ENCODE measurements at places on chromosomes 3 and 15.

DNA sequence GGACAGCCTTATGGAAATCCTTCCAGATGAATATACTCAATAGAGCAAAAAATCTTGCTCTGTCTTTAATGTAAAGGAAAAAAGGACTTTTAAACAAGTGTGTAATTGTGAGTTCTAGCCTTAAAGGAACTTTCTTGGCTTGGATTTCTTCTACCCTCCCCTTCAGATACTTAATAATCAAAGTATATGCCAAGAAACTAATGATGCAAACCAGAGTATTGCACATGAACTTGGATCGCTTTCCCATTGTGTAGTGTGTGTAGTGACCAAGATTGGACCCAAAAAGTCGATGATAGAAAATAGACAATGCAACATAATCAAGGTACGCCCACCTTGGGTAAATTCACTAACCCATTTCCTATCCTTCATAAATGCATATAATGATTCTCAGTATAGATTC, 123.8 kb downstream of the TIGIT start:
- DNase-seq: no peak

GRCh38 chr15:59051873-59052861, 52.8 kb upstream of the CCNB2 start:
- DNase-seq: no peak

- no peak for DNase-seq
Observed at GRCh38 chr3:134852893-134853351, 57.9 kb downstream of the EPHB1 start.

- no peak for DNase-seq
Observed at GRCh38 chr3:21435871-21436270, 315.1 kb downstream of the ZNF385D start.

DNA sequence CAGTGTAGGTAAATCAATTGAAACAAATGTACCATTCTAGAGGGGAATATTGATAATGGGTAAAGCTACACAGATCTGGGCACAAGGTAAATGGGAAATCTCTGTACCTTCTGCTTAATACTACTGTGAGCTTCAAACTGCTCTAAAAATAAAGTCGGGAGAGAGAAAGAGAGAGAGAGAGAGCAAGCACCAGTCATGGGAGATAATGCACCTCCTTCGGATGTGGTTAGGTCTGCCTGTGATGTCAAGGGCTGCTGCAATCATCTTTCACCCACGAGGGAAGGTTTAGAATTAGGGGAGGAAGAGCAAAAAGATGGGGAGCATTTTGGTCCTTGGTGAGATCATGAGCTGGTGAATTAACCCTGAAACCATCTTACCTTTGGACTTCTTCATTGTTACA, 219.1 kb downstream of the ZNF385D start:
- no peak for DNase-seq

- no peak for DNase-seq
Observed at GRCh38 chr3:11547498-11547897, 96.2 kb downstream of the VGLL4 start.

- no peak for DNase-seq
Observed at GRCh38 chr15:89731275-89731674, 19.8 kb downstream of the MESP1 start.

DNA sequence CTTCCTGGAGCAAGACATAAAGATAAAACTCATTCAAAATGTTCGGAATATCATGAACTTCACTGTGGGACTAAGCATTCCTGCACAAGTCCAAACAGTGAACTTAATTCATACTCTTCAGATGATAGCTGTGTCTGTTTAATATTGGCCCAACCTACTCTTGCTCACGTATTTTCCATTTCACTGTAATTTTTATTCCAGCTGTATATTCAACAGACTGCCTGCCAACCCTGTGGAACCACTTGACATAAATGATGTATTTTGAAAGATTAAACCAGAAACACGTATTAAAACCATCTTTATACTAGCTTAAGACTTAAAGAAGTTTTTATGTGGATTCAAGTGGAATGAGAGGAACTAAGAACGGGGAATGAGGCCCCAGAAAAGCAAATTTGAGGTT, 172.5 kb downstream of the TMEM108 start:
- DNase-seq: no peak

- no peak for DNase-seq
Observed at GRCh38 chr3:32734756-32735155, 49.8 kb downstream of the CNOT10 start.

DNA sequence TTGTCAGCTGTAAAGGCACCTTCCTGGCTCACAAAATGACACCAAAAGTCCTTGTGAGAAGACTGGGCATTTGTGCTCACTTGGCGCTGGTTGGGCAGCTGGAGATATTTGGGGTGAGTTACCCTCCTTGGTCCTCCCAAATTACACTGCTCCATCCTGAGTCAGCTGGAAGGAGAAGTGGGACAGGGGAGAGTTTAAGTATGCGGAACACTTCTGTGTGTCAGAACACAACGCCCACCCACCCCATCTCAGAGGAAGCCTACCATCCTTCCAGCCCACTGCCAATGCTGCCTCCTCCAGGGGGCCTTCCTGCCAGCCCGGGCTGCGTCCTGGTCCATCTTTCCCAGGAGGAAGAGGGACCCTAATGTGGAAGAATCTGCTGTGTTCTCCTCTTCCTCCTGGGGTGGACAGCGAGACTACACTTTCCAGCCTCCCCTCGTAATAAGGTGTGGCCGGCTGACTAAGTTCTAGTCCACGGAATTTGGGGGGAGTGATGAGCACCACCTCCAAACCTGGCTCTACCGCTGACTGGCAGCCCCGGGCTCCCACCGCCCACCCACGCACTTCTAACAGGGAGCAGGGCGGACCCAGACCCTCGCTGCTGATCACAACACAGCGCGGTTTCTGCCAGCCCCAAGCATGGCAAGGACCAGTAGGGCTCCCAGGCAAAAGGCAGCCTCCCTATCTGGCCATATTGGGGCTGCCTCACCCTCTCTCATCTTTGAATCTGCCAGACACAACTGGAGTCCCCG, 265.0 kb downstream of the XXYLT1 start:
- no peak for DNase-seq

GRCh38 chr15:64582202-64582601, 121.8 kb downstream of the ZNF609 start:
- DNase-seq: no peak

DNA sequence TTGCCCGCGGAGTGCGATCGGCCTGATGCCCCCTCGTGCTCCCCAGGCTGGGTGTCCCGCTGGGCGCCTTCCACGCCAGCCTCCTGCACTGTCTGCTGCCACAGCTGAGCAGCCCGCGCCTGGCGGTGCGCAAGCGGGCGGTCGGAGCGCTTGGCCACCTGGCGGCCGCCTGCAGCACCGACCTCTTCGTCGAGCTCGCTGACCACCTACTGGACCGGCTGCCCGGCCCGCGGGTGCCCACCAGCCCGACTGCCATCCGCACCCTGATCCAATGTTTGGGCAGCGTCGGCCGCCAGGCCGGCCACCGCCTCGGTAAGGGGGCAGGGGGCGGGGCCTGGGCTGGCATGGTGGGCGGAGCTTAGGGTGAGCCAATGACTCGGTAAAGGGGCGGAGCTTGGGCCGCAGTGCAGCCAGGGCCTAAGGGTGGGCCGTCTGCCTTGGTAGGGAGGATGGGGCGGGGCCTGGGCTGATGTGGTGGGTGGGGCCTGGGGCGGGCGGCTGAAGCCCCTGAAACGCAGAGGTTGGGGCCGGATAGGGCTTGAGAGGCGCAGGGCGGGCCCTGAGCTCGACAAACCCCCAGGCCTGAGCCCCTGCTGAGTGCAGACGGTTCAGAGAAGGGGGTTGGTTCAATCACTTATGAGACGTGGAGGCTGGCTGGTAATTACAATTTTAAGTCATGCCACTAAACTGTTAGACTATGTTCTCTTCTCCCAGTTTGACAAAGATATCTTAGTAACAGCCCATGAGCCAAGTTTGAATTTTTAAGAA, 13.7 kb downstream of the CAND2 start:
- peak; percentile 94 for DNase-seq

DNA sequence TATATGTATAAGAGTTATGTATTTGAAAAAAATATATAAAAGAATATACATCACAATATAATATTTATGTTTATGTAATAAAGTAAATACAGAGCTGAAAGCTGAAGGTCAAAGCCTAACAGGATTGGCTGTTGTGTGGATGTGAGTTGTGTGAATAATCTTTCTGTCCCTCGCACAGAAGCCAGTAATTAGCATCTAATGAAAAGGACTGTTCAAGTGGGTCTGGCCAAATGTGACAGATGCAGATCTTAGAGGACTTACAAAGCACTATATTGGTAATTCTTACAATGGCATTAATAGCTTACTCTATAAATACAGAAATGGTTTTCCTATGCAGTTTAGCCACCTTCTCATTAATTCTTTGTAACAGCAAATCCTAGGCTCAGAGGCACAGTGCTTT, 2.4 kb downstream of the MKRN3 start:
- DNase-seq: no peak

GRCh38 chr3:197749315-197749600, 425 bp upstream of the FYTTD1 start:
- no peak for DNase-seq

DNA sequence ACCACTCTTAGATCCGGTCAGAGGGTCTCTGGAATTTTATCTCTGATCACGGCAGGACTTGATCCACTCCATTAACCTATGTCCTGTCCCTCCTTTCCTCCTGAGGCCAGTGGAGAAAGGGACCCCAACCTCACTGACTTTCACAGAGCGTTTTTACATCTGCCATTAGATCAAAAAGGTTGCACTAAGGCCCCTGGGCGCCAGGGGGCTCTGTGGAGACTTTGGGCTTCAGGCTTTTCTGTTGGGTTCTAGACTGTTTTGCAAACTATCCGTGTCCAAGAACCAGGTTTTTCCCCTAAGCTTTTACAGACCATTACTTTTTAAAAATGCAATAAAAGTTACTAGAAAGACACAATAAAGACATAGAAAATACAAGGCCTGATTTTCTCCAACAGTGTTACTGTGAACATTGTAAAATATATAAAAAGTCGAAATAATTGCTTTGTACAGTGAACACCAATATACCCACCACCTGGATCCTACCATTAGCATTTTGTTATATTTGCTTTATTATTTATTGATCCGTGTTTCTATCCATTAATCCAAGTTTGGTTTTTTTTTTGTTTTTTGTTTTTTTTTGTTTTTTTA, 159.7 kb downstream of the POLR2M start:
- peak; percentile 70 for DNase-seq

GRCh38 chr15:69357773-69358771, 56.1 kb upstream of the KIF23 start:
- no peak for DNase-seq

- no peak for DNase-seq
Observed at GRCh38 chr3:48505146-48505545, 1.2 kb upstream of the SHISA5 start.

GRCh38 chr3:49015072-49015471, 3.3 kb downstream of the DALRD3 start:
- no peak for DNase-seq

DNA sequence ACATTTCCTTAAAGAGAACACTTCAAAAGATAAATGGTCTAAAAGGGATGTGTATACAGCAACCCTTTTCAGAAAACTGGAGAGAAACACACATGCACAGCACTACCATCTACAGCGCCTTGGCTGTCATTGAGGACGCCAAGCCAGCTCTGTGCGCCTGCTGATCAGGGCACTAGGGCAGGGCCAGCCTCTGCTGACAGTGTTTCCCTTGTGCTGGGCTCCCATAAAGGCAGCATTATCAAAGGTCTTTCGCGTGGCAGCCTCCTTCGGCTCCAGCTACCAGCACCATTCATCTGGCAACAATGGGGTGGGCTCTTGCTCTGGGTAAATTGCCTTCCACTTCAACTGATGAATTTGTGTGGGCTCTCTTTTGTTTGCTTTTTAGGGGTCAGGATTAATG, 53.4 kb downstream of the LDHAL6B start:
- DNase-seq: no peak

DNA sequence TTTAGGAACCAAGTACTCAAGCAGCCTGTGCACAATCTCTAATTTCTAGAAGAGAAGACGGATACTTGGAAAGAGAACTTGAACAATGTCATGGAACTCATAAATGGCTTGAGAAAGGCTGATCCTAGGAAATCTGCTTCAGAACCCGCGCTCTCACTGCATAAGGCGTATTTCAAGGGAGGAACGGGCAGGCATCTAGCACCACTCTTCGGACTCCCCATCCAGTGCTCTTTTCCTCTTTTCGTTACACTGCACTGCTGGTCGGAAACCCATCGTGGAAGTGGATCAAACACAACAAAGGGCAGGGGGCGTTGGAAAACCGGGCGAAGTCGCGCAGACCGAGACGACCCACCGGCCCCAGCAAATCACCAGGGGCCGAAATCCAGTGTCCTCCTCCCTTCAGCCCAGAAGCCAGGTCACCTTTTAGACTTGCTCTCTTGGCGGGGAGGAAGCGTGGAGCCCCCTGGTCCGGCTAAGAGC, 539 bp upstream of the TLNRD1 start:
- no peak for DNase-seq

GRCh38 chr15:77187751-77188464, 117.0 kb upstream of the TSPAN3 start:
- DNase-seq: no peak

- peak; percentile 29 for DNase-seq
Observed at GRCh38 chr3:32816439-32817256, 1.1 kb upstream of the TRIM71 start.

DNA sequence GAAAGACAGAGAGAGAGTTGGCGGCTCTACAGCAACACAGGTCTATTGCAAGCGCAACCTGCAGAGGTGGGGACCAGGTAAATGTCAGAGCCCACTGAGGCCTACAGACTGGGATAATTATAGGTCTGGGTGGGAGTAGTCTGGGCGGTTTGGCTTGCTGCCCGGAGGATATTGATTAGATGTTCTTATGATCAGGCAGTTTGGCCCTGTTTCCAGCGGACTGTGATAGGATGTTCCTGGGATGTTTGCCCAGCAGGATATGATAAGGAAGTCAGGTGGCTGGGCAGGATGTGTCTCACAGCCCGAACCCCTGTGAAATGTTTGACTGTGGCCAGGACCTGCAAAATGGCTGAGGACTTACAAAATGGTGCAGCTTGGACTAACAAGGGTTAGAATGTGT, 364.9 kb downstream of the NAALADL2 start:
- DNase-seq: no peak

DNA sequence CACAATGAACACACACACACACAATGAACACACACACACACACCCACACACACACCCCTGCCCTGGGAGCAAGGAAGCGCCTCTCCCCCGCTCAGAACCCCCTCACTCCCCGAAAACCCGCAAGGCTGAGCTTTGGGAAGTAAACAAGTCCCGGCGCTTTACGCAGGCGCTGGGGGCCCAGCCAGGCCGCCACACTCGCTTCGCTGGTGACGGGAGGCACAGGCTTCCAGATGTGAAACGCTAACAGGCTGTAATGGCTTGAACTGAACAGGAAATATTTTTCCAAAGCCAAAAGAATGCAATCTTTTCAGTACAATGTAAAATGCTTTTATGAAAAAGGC, 122.7 kb upstream of the IGF1R start:
- DNase-seq: no peak

- DNase-seq: no peak
Observed at GRCh38 chr3:67587301-67587700, 67.1 kb downstream of the SUCLG2 start.

- peak; percentile 0 for DNase-seq
Observed at GRCh38 chr3:127680798-127681221, 8.1 kb downstream of the ABTB1 start.

Measured in activated CD4-positive, alpha-beta T cell treated with anti-CD3 and anti-CD28 coated beads, Interleukin-2, amount 50 U/mL, for 48 hours (primary cell).